ENCODE measurements at places on chromosomes 13 and 19.

- no peak for DNase-seq
Measured at GRCh38 chr13:50523307-50523706, 320.2 kb downstream of the DLEU7 start.

DNA sequence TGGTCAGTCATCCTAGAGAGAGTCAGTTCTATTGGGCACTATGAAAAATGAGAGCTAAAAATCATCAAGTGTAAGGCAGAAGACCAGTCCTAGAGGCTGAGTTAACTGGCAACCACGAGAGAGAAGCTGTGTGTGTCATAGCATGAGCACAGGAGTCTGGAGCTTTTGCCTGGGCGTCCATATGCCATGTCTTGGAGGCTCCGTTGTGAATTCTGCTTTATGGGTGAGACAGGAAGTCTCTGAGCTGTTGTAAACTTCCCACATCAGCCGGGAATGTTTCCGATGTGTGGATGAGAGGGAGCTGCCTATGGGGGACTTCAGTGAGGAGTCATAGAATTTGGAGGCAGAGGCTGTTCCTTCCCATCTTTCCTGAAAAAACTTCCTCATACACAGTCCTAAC, 120.0 kb downstream of the ITGBL1 start:
- no peak for DNase-seq

DNA sequence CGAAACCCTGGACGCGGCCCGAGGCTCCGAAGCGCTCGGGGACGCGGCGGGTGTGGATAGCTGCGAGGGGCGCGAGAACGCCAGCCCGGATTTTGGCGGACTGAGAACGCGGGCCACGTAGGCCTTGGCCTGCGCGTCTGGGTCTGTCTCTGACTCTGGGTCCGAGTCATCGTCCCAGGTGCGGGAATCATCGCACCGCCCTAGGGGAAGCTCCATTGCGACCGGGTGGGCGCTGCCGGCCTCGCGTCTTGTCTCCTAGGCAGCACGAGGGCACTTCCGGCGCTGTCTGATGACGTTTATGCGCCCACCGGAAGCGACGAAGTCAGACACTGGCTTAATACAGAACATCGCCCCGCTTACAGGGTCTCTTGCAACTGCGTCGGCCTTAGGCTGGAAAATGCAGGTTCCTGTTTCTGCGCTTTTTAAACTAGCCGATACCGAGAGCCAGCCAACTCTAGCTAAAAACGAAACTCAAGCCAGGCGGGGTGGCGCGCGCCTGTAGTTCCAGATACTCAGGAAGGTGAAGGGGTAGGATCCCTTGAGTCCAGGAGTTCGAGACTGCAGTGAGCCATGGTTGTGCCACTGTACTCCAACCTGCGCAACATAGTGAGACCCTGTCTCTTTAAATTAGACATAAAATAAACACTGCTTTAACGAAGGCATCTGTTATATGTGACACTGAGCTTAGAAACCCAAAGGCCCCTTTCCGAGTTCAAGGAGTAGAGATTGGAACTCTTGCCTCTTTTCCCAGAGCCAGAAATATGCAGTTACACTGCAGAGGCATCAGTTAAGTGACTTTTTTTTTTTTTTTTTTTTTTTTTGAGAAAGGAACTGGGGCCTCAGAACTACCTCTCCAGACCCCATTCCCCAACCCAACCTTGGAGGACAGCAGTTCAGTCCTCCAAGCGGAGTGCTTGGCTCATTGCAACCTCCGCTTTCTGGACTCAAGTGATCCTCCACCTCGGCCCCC, at the start of gene FBXW9:
TSS of gene FBXW9 (minus strand) at position 266 of the 970 bp plus-strand sequence. CDS start at position 216, 50 bp downstream.
- peak; percentile 97 for DNase-seq

GRCh38 chr13:102286326-102286725, 115.5 kb downstream of the FGF14 start:
- DNase-seq = no peak

- no peak for DNase-seq
Measured at GRCh38 chr13:40586886-40587565, 79.4 kb downstream of the FOXO1 start.

GRCh38 chr19:49971991-49972411, 11.0 kb upstream of the SIGLEC11 start:
- DNase-seq = no peak

DNA sequence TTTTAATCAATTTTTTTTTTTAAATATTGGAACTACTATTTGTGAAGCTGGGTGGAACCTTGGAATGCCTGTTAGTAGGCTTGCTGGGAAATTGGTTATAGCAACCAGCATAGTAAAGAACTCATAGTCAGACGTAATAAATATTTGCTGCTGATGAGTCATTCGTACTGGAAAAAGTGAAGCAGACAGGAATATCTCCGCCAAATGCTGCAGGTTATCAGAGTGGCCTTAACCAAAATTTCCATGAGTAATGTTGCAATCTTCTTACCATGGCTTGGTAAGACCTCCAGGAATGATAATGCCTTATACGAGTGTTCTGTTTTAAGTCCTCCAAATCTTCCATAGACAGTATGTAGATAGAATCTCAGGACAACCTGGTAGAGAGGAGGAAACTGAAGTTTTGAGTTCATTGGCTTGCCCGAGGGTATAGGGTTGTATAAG, 34.2 kb downstream of the MBNL2 start:
- no peak for DNase-seq

Data from naive thymus-derived CD8-positive, alpha-beta T cell (primary cell).